ENCODE measurements at places on chromosomes 11 and 22.

DNA sequence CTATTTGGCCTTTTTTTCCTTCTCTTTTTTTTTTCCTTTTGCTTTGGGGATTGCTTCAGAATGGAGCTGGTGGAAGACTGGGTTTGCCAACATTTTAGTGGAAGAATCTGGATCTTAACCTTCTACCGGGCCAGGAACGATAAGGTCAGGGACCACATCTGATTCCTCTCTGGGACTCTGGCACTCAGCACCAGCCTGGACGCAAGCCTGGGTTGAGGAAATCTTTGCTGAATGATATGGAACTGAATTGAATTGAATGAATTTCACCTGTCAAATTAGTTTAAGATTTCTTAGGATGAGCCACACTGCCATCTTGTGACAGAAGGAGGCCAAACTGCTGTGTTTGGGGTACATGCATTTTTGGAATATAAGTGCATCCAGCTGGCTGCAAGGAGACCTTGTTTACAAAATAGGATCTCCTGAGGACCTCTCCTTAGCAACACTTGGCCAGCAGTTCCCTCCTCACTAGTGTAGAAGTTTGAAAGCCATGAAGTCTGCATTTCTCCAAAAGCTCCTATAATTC, 30.4 kb downstream of the TPBGL start:
- DNase-seq = no peak

DNA sequence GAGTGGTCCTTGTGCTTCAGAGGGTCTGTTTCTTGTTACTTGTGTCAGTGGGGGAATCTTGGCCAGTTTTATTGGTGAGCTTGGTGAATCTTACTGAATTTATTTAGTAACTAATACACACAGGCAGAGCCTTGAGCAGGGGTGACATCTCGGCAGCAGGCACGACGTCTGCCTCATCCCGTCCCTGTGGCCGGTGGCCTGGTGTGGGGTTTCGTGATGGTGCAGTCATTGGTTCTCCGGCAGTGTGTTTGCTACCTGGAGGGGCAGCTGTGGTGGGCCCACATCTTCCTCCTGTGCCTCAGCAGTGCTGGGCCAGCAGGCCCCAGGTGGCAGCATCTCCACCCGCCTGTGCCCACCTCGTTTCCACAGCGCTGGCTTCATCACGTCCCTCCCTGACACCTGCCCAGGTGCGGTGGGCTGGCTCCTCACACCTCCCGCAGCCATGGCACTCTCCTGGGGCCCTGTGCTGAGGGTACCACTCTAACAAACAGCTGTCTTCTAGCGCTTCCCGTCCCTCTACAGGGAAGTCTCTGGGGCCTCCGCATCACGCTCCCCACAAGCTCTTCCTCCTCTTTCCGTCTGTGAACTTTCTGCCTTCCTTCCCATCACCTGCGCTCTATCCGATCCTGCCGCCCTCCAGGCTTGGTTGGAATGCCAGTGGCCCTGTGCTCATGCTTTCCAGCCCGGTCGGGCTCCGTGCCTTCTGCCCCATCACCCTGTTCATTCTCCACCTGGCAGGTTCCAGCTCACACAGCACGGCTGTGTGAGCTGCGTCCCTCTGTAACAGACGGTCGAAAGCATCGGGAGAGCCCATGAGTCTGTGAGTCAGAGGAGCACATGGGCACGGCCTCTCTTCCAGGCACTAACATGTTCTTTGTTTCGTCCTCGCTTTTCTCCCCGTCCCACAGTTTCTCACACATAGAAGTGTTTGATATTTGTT, 203.4 kb downstream of the TBC1D22A start:
- DNase-seq = no peak

GRCh38 chr11:69267395-69267805, 26.6 kb upstream of the MYEOV start:
- DNase-seq = no peak

GRCh38 chr11:122105044-122105758, 10.8 kb downstream of the BLID start:
- no peak for DNase-seq

GRCh38 chr11:34366522-34366921, 8.7 kb upstream of the ABTB2 start:
- no peak for DNase-seq

GRCh38 chr11:32100495-32100894, 9.6 kb downstream of the RCN1 start:
- no peak for DNase-seq
